SW 1271 (cell line): ENCODE measurements at places on chromosomes 7 and 10.

GRCh38 chr10:46068905-46069304, 22.8 kb upstream of the MSMB start:
- DNase-seq = no peak

GRCh38 chr7:2894118-2894940, 50.2 kb upstream of the GNA12 start:
- DNase-seq = no peak

- peak; percentile 5 for DNase-seq
These were observed 41.9 kb downstream of the SPAM1 start for GRCh38 chr7:123966936-123967335.

DNA sequence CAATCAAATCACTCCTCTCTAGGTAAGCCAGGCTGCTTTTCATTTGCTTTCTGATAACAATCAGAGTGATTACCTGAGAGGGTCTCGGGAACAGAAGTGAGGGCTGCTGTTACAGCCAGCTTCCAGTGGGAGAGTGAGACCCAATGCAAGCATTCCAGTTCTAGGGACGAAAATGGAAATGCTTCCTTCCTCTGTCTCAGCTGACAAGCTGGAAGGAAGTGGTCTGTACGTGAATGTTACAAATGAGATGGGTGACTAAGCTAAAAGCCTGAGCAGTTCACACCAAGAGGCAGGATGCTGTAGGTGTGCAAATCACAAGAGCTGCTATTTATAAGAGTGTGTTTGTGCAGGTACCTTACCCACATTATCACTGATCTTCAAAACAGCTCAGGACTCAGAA, 772.4 kb downstream of the GRID1 start:
- no peak for DNase-seq

DNA sequence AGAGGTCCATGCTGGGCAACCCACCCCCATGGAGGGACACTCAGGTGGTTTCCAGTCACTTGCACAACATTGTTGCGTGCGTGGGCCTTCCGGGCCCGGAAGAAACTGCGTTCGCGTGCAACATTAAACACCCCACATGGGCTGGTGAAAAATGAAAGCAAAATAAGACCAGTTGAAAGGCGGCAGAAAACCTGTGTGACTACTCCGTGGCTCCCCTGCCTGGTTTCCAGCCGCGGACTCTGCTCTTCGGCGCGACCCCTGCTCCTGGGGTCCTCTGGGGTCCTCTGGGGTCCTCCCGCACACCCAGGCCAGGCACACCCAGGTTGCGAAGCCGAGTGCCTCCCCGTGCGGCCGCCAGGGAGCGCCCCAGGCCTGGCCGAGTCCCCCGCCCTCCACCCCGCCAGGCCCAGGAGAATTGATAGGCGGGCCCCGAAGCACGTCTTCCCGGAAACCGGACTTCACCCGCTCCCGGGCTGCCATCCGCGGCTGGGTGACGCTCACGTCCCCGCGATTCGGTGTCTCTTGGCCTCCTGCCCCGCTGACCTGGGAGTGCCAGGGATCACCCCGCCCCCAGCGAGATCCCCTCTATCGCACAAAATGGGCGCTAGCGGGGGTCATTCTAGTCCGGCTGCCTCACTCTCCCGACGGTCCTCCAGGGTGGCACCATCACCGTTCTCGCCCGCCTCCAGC, 1.9 kb upstream of the SH2D4B start:
- DNase-seq = peak; percentile 27

GRCh38 chr7:105016068-105016708, 2.2 kb downstream of the KMT2E start:
- no peak for DNase-seq

- DNase-seq = no peak
These were observed 54.7 kb downstream of the HSPA12A start for GRCh38 chr10:116687633-116688032.

GRCh38 chr7:75727881-75728593, 10.7 kb downstream of the HIP1 start:
- no peak for DNase-seq

GRCh38 chr7:106071999-106072714, 40.0 kb downstream of the SYPL1 start:
- no peak for DNase-seq

GRCh38 chr10:3484306-3485056, 300.5 kb downstream of the KLF6 start:
- DNase-seq = no peak

DNA sequence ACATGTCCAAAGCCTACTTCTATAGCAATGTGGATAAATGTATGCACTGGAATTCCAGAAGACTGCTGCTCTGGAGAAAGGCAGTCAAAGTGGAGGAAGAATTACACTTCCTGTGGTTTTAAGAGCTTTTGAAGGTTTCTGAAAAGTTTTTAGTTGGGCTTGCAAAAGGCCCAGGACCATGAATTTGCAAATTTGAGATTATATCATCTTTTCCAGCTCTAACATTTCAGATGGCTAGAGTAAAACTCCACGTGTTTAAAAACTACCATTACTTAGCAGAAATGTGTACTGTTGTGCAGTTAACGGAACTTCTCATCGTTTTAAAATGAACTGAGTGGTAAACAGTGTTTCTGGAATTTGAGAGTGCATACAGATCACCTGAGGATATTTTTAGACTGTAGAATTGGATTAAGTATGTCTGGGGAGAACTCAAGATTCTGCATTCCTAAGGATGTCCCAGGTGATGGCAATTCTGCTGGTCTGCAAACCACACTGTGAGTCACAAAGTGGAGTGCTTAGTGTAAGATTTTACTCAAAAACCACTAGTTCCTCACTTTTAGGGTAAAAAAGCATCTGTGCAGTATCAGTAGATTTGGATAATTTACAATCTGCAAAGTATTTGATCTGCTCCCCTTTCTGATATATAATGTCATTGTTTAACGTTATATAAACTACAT, 32.9 kb upstream of the CCDC71L start:
- DNase-seq = no peak

- no peak for DNase-seq
These were observed 322.0 kb upstream of the ZNF32 start for GRCh38 chr10:43970717-43971116.

DNA sequence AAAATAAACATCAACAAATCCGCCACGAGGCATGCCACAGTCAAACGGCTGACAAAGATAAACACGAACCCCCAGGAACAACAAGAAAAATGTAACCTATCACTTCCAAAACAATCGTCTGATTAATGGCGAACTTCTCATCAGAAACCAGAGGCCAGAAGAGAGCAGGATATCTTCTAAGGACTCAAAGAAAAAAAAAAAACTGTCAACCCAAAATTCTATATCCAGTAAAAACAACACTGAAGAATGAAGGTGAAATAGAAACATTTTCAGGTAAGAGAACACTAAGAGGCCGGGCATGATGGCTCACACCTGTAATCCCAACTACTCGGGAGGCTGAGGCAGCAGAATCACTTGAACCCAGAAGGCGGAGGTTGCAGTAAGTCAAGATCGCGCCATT, 54.3 kb downstream of the SLC29A4 start:
- DNase-seq = no peak

- no peak for DNase-seq
These were observed 29.2 kb upstream of the CLDN4 start for GRCh38 chr7:73801577-73801976.

GRCh38 chr10:31101123-31101522, 69.5 kb upstream of the ZNF438 start:
- DNase-seq = peak; percentile 59

DNA sequence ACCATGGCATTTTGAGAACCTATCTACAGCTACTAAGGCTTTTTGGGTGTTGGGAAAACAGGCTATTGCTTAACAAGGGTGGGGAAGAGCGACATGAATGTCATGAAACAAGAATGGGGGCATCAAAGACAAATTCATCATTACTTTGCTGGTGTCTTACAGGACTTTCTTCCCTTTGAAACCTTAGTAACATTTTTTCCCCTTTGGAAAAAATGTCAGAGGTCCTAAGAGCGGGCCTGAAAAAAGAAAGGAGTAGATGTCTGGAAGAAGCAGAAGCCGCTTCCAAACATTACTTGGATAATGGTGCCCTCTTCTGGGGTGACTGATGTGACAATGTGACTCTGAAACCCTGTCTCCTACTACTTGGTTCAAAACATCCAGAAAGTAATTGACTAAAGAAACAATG, 3.8 kb upstream of the DDX50 start:
- no peak for DNase-seq

- DNase-seq = no peak
These were observed 276.7 kb downstream of the PARD3 start for GRCh38 chr10:34538281-34538829.

GRCh38 chr7:45173596-45174327, 16.2 kb downstream of the RAMP3 start:
- no peak for DNase-seq

- DNase-seq = no peak
These were observed 1054.9 kb upstream of the C7orf33 start for GRCh38 chr7:147535701-147536111.

DNA sequence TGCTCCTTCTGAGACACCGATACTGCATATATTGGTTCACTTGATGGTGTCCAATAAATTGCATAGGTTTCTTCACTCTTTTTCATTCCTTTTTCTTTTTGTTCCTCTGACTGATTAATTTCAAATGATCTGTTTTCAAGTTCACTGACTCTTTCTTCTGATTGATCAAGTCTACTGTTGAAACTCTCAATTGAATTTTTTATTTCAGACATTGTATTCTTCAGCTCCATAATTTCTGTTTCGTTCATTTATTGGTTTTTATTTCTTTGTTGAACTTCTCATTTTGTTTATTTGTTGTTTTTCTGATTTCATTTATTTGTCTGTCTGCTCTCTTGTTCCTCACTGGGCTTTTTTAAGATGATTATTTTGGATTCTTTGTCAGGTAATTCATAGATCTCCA, 13.6 kb downstream of the CASP7 start:
- no peak for DNase-seq

DNA sequence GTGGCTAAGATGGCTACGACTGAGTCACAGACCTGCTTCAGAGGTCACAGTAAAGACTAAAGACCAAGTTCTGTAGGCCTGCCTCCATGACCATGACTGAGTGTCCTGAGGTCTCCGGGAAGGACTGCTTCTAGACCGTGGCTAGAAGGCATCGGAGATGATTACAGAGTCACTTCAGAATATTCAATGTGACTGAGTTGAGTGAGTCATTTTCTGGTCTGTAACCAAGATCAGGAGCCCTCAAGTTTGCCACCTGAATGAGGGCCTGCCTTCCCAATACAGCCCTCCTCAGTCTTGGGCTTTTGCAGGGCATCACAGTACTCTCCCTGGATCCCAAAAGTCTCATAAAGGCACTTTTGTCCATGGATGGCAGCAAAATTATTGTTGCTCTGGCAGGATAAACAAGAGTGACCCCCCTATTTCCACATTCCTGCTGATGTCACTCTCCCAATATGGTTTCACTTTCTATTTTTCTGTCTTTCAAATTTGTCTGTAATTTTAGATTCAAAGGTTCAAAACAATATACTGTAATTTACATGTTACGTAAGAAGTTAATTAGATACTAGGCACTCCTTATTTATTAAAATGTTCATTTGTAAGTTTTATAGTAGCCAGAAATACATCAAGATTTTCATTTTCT, 47.7 kb upstream of the ZNF92 start:
- DNase-seq = no peak

GRCh38 chr10:98096316-98096715, 38.1 kb upstream of the R3HCC1L start:
- no peak for DNase-seq

GRCh38 chr7:106504645-106505044, 156.3 kb downstream of the CCDC71L start:
- DNase-seq = no peak

- DNase-seq = no peak
These were observed 961.5 kb downstream of the KCNMA1 start for GRCh38 chr10:76675951-76676587.

- DNase-seq = no peak
These were observed 76.2 kb upstream of the ICA1 start for GRCh38 chr7:8338206-8338605.

- DNase-seq = no peak
These were observed 7.6 kb downstream of the LOXL4 start for GRCh38 chr10:98260350-98260749.

DNA sequence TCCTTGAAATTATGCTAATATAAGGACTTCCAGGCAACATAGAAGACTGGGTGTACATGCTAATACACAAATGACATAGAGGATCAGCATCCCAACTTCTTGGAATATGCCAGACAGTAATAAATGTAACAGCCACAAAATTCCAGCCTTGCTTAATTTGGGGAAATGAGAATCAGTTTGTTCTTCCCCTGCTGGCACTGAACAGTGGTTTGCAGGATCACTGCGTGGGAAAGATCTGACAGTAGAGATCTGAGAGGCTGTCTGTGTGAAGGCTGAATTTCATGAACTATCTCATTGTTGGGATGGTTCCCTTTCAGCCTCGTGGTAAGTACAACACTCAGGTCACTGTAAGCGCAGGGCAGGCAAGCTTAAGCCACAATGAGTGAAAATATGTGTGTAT, 1078.0 kb downstream of the LRMDA start:
- DNase-seq = no peak

DNA sequence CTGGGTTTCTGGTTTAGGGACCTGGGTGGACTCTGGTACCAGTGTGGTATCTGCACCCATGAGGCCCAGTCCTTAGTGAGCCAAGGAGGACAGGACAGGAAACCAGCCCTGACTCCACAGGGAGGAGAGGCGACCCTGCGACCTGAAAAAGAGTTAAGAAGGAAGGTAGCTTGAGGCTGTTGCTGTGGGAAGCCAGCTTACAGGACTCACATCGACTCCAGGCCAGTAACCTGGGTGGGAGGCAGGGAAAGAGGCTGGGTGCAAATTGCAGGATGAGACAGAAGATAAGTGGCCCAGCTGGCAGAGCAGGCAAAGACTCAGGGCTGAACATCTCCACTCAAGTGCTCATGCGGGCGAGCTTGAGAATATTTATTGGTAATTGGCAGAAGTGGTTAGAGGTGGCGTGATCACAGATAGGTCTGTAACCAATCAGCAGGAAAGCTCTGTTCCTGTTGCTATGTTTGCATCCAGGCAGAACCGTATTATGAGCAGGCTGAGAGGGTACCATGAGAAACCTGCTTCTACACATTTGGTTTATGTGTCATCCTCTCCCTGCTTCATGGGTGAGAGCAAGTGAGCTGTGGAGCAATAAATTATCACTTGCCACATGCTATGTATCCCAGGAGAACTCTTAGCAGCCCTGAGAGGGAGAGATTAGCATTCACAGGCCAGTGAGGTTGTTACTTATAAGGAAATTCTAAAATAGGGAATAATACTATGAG, 11.0 kb downstream of the TLL2 start:
- DNase-seq = no peak

GRCh38 chr10:118966076-118966849, 63.3 kb upstream of the NANOS1 start:
- DNase-seq = no peak

GRCh38 chr7:10325395-10325794, 648.3 kb upstream of the PHF14 start:
- DNase-seq = no peak

DNA sequence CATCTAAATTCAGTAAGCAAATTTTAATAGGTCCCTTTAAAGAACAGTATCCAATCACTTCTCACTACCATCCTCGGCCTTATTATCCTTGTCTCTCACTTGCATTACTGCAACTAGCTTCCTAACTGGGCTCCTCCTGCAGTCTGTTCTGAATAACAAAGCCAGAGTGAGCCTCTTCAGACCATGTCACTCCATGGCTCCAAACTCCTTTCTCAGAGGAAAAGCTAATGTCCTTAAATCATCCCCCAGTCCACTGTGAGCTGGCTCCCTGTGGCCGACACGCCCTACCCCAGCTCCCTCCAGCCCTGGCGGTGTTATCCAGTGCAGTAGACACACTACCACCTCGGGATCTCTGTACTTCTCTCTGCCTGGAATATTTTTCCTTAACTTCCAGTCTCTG, 80.0 kb downstream of the EPC1 start:
- DNase-seq = no peak
